Epithelial cell of proximal tubule (primary cell): ENCODE measurements at places on chromosomes 6 and 20. TPM values are rescaled to one million over a fixed set of nuclear protein-coding genes. Genes with fewer than 3 reads are reported as not detected.

TDRD6 gene
- 0.06 TPM in 1 of 2 replicates, not detected in the other for total RNA-seq

TRIM40 gene
- not detected in 2 replicates for total RNA-seq

ASIP gene
- total RNA-seq, result not detected in 2 replicates

ME1 gene
- 13.3 and 20.0 TPM in 2 replicates for total RNA-seq

DNA sequence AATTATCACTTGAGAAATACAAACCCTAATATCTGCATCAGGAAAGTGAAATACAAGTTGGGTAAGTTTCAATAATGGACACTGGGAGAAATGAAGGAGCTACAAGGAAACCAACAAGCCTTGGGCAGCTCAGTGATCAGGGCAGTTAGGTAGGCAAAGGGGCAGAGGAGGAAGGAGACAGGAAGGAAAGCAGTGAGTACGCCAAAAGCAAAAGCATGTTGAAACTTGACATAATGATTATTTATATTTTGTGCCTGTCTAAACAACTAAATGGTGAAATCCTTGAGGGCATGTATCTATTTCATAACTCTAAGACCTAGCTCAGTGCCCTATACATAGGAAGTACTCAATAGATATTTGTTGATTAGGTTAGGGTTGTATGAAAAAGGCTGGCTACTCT is 23.3 kb downstream of the PXT1 start:
- DNase-seq, result no peak

GRCh38 chr6:41051873-41052272 is 1.1 kb upstream of the APOBEC2 start:
- no peak for DNase-seq

DNA sequence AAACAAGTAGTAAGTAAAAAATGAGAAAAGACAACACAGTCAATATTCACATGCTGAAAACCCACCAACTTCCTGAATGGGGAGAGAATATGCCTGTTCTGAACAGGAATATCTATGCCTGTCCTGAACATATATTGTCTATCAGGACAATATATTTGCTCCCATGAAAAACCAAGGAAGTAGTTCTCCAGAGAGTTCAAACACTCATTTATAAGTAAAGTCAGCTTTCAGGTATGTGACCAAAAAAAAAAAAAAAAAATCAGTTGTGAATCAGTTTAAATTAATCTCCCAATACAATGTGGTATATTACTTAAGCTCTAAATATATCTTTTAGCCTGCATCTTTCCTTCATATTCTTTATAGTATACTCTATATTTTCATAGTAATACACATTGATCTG is 119.5 kb downstream of the MYB start:
- no peak for DNase-seq

DNA sequence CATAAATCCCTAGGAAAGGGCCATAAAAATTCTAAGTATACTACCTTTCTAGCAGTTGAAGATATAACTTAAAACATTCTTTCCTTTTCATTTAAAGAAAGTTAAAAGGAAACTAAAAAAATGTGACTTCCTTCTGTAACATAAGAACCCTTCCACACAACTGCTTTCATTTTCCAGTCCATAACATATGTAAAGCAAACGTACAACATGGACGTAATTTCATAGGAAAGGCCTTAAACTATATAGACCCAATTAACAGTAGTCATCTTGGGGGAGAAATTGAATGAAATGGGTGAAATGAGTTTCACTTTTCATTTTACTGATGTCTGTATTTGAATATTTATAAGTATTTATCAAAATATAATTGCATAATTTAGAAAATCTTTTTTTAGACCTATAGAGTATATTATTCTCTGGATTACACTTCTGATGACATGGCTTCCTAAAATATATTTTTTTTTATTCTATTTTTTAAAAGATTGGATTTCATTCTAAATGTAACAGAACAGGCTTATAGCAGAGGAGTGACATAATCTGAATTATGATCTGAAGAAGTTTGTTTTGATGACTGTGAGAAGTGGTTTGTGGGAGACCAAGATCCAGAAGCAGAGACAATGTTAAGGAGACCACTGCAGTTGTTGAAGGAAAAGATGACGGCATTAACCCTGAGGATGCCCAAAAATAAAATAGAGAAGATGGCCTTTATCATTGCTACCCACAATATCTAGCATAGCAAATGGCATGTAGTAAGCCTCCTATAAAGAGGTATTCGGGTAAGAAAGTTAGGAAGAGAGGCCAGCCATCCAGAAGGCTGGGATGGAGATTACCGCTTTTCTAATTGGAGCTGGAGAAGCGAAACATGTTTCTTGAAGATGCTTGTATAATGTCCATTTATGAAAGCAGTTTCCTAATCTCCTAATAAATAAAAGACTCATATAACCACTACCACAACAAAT is 260.4 kb downstream of the PTPRK start:
- DNase-seq, result no peak

- DNase-seq, result no peak
Observed at GRCh38 chr6:40960742-40961430, 78.1 kb downstream of the UNC5CL start.

DNA sequence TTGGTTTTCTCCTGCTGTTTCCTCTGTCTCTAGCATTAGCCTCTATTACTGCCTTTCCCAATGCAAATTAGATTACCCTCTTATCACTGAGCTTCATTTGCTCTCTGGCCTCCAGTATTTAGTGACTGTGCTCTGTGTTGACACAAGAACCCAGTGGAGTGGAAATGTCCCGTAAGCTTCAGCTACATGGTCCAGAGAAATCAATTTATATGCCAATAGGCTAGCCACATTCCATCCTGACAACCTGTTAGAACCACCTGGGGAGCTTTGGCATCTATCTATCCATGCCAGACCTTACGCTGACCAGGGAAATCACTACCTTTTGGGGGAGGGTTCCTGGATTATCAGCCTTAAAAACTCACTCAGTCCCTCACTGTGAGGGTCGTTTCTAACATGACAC is 459.6 kb downstream of the UTRN start:
- no peak for DNase-seq

GRCh38 chr6:46052479-46052878 is 36.8 kb upstream of the CLIC5 start:
- DNase-seq, result no peak

- DNase-seq, result no peak
Observed at GRCh38 chr6:16596616-16597331, 164.5 kb downstream of the ATXN1 start.

GRCh38 chr20:12570371-12570770 is 438.4 kb upstream of the SPTLC3 start:
- no peak for DNase-seq

DNA sequence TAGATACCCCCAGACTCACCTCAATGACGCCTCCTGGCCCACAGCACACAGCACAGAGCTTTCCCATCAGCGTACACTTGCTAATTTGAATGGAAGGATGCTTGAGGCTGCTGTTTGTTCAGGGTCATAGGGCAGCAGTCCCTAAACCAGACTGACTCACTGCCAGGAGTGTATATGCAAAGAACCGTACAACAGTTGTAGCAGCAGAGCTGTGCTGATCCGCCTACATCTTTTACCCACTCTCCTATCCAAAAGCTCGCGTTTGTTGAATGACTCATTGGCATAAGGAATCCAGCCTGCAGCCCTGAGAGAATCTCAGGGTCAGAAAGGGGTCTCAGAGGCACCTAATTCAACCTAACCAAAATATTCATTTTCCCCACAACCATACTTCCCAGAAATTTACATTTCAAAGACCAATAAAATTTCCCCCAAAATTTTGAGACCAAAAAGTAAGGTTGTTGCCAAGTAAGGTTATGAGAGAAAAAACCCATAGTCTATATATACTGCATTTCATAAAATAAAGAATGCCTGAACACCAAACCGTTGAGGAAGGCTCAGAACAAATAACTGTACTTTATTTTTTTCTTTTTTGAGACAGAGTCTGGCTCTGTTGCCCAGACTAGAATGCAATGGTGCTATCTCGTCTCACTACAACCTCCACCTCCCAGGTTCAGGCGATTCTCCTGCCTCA is 35.3 kb upstream of the CCND3 start:
- DNase-seq, result no peak

DNA sequence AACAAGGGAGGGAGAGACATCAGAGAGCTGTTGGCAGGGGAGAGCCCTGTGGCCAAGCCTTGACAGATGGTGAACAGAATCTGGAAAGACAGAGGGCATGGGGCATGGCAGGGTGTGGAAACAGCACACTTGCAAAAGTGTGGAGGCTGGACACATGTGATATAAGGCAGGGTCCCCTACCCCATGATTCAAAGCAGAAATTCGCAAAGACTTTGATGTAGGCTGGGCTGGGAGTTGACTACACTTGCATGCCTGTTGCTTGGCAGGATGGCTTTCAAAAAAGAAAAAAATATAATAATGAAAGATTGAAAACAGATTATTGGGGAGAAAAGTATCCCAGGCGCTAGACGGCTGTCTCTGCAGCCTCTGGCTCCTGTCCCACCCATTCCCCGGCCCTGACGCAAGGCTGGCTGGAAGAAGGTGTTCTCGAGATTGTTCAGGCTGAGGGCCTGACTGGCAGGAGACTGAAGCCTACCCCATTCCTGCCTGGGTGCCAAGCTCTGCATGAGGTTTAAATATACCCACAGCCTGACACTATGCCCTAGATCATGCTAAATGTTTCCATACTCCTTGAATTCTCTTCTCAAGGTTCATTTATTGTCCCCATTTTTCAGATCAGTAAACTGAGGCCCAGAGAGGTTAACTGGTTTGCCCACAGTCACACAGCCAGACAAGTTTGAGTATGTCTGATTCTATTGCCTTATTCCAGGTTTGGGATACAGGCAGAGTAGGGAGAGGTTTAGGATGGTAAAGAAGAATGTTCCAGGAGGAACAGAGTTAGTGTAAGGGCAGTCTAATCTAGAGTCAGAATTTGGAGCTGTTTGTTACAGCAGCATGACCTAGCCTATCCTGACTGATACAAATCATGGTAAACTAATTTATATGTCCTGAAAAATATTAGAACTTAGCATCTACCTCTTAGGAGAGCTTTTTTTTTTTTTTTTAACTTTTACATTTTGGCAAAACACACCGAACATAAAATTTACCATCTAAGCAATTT is 23.4 kb upstream of the CCN5 start:
- no peak for DNase-seq
